ENCODE measurements at places on chromosomes 7 and 10. TPM values are rescaled to one million over a fixed set of nuclear protein-coding genes. Genes with fewer than 3 reads are reported as not detected.

The IGFBP3 gene
- total RNA-seq: 10.0 TPM

The AS3MT gene
- 16.5 TPM for total RNA-seq

The KCNMA1 gene
- total RNA-seq: 2.0 TPM

The ASAH2 gene
- total RNA-seq: 5.9 TPM

The WNT2 gene
- not detected for total RNA-seq

The RASSF4 gene
- total RNA-seq: 11.5 TPM

The MRPS16 gene
- total RNA-seq: 122 TPM

The NRG3 gene
- 1.6 TPM for total RNA-seq

The ZNF853 gene
- total RNA-seq: 9.3 TPM

The MKRN1 gene
- 112 TPM for total RNA-seq

The TFR2 gene
- total RNA-seq: 2.3 TPM

The SYT15 gene
- 0.59 TPM for total RNA-seq

The AOAH gene
- total RNA-seq: 0.39 TPM

The SORCS3 gene
- 0.18 TPM for total RNA-seq

The TMEM213 gene
- not detected for total RNA-seq

The UNCX gene
- not detected for total RNA-seq

The VGF gene
- 37.1 TPM for total RNA-seq

The IGFBP1 gene
- total RNA-seq: not detected

The FAM25A gene
- not detected for total RNA-seq

The SPDYE6 gene
- total RNA-seq: not detected

The EIF3B gene
- total RNA-seq: 337 TPM

The FRAT2 gene
- total RNA-seq: 128 TPM

The PODXL gene
- total RNA-seq: 727 TPM

The EBF3 gene
- total RNA-seq: 0.04 TPM

The CPA2 gene
- total RNA-seq: 0.29 TPM

The WDFY4 gene
- not detected for total RNA-seq

The SLC13A1 gene
- not detected for total RNA-seq

The HOXA7 gene
- total RNA-seq: not detected

The CPED1 gene
- total RNA-seq: 0.13 TPM

The RNF133 gene
- total RNA-seq: 0.31 TPM

The OR2A12 gene
- not detected for total RNA-seq

The FLNC gene
- total RNA-seq: 12.5 TPM

The SP4 gene
- 19.4 TPM for total RNA-seq

The ESYT2 gene
- total RNA-seq: 36.7 TPM

The OPN1SW gene
- not detected for total RNA-seq

The ZFYVE27 gene
- 33.2 TPM for total RNA-seq

The INMT gene
- total RNA-seq: 0.70 TPM

The TRIL gene
- 3.1 TPM for total RNA-seq

The SORBS1 gene
- total RNA-seq: 21.5 TPM

The NPSR1 gene
- total RNA-seq: not detected

The KLF14 gene
- total RNA-seq: not detected

The OR2A42 gene
- not detected for total RNA-seq

The IDI1 gene
- total RNA-seq: 44.7 TPM

The AKR1D1 gene
- 0.31 TPM for total RNA-seq

The CSGALNACT2 gene
- 8.9 TPM for total RNA-seq

The TEX47 gene
- total RNA-seq: not detected

The FXYD4 gene
- not detected for total RNA-seq

All from H9 (cell line).